ENCODE measurements at places on chromosomes 2 and 18.

DNA sequence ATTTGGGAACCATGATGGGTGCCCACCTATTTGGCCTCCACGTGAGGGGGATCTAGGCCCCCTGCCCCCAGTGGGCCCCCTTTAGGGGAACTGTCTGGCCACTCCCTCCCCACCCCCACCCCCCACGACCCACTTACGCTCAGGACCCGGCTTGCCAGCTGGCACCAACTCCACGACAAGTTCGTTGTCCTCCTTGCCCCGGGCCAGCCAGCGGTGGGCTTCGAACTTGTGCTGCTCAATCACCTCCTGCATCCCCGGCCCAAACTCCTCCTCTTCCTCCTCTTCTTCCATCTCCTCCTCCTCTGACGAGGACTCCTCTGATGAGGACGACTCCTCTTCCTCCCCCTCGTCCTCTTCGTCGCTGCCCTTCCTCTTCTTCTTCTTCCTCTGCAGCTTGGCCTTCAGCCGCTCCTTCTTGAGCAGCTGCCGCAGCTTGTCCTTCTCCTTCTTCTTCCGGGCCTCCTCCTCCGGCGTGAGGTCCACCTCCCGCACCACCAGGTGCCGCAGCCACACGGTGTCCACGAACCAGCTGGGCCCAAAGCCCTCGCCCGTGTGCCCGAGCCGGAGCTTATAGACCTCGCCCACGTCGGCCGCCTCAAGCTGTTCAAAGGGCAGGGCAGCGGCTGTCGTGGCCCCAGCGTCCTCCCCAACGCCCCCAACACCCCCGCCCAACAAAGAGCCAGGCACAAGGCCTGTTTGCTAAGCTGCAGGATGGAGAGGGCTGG, 96.9 kb downstream of the LOXHD1 start:
- no peak for DNase-seq

DNA sequence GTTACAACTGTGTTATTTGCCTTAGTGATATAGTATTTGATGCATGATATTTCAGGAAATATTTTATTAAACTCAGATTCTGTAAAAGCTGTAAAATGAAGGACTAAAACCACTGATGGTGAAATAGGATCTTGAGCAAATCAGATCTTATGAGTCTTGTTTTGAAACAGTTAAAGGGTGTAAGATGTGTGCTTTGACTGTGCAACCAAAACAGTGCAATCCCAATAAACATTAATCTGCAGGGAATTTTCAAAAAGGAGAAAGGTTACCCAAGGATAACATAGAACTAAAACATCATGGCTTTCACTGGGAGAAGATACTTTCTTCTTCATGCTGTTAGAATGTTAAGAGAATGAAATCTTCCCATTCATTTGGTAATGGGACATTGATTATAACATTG, 378.7 kb downstream of the PARD3B start:
- no peak for DNase-seq

DNA sequence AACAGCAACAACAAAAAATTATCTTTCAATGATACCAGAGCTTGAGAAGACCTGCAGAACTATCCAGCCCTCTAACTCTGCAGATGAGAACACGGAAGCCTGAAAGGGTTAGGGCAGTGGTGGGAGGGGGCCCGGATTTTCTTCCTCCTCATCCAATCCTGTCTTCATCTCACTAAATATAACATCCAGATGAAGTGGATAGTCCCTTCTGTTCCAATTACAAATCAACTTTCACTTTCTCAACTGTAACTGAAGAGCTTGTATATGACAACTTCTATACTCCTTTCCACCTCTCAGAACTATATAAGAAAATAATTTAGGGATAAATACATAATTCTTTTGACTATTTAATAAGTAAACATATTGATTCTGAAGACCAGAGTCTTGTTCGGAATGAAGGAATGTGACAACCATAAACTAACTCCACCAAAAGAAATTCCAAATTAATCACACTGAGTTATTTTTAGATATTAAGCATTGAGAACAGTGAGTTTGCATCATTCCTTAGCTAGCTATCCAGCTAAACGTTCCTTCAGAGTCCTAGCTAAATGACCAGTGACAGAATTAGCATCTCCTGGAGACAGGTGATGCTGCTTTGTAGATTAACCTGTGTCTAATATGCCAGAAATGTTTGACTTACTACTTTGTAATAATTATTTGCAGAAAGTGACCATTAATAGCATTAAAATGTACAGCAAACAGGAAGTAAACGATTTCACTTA, 32.7 kb downstream of the SFT2D3 start:
- DNase-seq = no peak

GRCh38 chr2:161662373-161662772, 38.2 kb downstream of the SLC4A10 start:
- DNase-seq = no peak

DNA sequence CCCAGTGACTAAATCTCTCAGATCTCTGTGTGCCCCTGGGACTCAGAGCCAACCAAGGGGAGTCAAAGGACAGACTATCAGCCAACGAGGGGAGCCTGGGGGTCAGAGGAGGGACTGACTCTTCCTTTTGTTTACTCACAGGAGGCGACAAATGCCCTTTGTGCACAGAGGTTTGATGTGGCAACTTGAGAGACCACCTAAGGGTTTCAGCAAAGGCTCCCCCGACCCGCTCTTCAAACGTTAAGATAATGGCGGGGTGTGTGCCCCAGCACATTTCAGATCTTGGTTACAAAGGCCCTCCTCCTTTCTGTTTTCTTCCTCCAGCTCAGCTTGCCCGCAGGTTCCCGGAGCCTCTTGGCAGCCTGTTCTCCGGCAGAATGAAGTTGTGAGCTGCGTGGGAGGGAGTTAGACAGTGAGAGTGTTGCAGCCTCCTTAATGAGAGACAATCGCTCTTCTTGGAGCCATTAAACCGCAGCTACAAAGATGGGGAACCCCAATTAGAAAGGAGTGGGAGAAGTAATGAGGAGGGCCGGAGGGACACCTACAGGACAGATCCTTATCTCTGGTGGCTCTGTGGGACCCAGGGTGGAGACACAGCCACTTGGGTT, 76.2 kb downstream of the KIAA2012 start:
- no peak for DNase-seq

GRCh38 chr18:46755315-46756024, 1.4 kb downstream of the ST8SIA5 start:
- no peak for DNase-seq

DNA sequence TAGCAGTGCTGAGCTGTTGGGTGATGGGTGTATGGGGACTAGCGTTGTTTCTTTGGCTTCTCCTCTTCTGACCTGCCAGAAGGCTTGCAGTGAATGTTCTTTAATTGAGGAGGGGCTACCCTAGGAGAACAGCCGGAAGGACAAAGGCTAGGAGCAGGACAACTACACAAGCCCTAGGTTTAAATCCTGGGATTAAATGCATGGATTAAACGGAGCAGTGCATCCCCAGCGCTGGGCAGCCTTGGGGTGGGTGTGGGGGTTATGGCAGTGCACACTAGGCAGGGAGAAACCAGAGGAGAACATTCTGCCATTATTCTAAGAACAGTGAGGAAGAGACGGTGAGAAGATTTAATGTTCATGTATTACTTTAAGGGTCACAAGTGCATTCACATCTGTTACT, 86.4 kb upstream of the MCFD2 start:
- DNase-seq = no peak

DNA sequence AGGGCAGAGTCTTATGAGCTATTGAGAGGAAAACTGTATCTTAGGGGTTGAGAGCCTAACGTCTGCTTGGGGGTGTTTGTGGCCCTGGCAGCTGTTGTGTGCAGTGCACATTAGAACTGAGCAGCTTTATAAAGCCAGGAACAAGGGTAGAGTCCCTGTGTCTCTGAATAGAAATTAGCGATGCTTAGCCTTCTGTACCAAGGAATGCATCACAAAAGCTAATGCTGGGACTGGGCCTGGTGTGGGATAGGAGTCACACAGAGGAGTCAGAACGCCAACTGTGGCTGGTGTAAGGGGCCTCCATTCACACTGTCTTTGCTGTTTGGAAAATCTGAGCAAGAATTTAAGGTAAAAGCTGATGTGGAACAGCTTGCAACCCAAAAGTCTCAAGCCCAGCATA, 283.2 kb downstream of the SOX11 start:
- DNase-seq = no peak

DNA sequence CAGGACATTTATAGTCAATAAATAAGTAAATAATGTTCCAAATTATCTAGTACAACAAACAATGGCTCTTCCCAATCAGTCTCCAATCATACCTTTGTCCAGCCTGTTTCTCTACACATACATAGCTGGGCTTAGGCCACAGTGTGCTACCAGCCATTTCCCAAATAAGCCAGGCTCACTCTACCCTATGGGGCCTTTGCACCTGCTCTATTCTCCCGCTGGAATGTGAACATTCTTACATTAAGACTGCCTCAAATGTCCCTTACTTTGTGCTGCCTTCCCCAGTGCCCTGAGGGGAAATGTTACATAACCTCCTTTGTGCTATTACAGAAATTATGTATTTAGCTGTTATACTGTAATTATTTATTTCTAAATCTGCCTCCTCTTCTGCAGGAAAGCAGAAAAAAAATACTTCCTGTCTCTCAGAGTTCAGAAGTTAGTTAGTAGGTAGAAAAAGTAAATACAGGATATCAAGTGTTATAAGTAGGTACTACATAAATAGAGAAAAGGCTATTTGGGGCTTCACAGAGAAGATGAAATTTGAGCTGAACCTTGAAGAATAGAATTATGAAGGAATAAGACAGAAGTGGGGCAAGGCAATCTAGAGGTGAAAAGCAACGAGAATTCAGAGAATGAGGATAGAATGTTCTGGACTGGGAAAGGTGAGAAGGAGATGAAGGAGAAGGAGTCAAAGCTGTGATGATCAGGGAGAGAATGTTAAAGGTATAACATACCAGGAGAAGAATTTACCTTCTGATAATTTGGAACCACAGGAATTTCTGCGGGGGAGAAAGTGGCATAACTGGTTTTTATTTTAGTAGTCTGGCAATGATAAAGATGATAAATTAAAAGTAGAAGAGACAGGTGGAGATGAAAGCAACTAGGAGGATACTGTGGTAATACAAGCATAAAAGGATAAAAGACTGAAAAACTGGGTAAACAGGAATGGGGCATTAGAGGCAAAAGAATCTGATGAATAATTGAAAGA, 37.0 kb downstream of the ROCK1 start:
- DNase-seq = no peak

GRCh38 chr2:222707689-222708273, 36.3 kb downstream of the MOGAT1 start:
- DNase-seq = no peak

DNA sequence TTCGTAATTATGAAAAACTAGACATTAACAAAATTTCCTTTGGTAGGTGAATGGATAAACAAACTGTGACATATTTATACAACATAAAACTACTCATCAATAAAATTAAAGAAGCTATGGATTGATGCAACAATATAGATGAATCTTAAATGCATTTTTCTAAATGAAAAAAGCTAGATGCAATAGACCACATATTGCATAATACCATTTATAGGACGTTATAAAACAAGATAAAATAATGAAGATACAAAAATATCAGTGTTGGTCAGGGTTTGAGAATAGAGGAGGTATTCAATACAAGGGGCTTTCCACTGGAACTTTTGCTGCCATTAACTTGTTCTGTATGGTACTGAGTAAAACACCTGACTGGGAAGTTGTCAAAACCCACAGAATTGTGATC, 314.4 kb downstream of the GRB14 start:
- no peak for DNase-seq

DNA sequence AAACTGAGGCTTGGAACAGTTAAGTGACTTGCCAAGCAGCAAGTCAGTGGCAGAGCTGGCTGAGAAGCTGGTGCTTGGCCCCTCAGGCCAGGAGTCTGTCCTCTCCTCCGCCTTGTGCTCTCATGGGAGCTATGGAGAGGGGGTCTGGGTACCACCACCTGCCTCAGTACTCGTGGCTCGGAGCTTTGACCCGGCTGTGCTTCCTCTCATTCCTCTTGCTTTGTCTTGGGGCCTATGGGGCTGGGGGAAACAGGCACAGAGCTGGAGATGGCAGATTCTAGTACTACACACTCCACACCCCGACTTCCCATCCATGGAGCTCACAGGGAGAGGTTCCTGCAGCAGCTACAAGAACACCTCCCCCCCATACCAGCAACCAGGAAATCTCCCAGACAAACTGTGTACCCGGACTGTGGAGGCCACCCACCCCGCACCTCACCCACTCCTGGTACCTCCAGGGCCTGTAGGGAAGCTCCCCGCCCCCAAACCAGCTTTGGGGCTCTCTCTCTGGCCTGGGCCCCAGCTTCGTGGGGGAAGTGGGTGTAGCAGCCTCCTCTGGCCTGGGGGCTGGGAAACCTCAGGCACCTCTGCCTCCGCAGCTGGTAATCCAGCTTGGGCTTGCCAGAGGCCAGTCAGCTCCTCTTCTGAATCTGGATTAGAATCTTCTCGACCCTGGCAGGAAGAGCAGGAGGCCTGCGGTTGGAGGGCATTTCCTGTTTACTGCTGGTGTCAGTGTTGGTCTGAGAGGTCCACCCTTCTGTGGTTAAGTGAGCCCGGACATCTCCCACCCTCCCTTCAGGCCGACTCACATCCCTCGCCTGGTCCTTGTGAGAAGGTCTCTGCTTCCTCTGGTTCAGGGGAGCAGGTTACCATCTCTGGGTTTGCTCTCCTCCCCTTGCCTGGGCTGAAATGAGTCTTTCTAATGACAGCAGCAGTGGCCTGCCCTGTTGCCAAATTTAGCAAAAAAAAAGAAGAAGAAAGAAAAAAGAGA, 22.3 kb upstream of the RHOB start:
- DNase-seq = no peak

- no peak for DNase-seq
Observed at GRCh38 chr18:2855560-2856350, 8.9 kb downstream of the EMILIN2 start.

DNA sequence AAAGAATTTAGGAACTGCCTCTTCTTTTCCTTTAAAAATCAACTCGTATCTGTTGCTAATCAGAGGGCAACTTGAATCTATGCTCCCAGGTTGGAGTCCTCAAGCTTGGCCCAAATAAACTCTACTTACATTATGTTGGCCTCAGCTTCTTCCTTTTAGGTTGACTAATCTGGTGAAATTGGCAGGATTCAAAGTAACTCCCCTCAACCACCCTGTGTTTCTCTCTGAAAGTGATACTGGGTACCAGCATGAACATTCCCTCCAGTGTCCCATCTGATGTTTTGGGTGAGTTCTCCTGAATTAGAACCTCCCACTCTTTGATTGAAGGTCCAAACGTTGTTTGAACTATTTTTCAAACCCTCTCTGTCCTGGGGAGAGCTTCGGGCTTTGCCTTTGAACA, 41.3 kb upstream of the MSH6 start:
- DNase-seq = no peak

DNA sequence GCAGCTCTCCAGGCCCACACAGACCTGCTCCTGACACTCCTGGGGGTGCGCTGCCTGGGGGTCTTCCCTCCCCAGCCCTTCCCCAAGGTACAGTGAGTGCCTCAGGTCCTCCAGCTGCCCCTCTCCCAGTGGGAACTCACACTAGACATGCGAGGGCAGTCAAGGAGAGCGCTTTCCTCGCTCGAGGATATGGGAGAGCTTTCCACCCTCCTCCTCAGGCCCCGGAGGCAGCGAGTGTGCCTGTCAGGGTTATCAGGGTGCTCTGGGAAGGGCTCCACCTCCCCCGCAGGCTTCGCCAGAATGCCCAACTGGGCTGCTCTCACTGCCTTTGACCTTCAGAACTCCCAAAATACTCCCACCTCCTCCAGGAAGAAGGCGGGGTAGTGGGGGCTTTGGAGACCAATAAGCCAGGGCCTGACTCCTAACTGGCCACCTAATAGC, 85.7 kb upstream of the LAPTM4A start:
- no peak for DNase-seq

- no peak for DNase-seq
Observed at GRCh38 chr2:39665811-39666490, at the start of gene TMEM178A. Gene TMEM178A (plus strand): TSS chr2:39665917. CDS start chr2:39665975, 58 bp downstream.

- no peak for DNase-seq
Observed at GRCh38 chr2:30527859-30528258, 80.8 kb downstream of the LCLAT1 start.

All from stimulated activated CD8-positive, alpha-beta memory T cell treated with anti-CD3 and anti-CD28 coated beads, Interleukin-4, amount 100 ng/mL, for 1 hour (primary cell).